ENCODE measurements at places on chromosomes 5 and 9.

GRCh38 chr5:174397206-174397605 lies 327.2 kb upstream of the MSX2 start:
- no peak for DNase-seq

GRCh38 chr9:31637265-31637664 lies 747.2 kb upstream of the ACO1 start:
- DNase-seq, result no peak

DNA sequence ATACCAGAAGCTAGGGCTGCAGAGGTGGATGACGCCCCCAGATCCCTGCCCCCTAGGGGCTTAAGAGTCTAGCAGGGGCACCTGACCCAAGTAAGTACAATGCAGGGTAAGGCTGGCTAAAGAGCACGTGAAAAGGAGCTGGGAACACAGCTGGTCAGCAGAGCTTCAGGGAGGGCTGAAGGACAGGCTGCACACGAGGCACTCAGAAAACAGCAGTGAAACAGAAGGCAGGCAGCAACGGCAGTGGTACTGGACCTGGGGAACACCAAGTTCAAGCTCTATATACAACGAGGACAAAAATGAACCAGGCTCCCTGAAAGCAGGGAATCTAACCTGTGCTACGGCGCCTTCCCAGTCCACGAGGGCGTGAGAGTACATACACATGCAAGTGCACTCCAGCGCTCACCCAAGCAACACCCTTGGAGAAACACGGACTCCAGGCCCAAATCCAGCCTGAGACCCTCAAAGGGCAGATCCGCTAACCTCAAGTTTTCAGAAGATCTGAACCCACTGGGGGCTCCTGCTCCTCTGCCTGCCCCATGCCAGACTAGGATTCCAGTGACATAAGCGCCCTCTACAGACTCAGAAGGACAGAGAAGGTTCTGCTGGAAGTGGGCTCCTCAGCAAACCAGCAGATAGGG lies 57.4 kb downstream of the PSMB7 start:
- no peak for DNase-seq

- no peak for DNase-seq
Observed at GRCh38 chr5:17218353-17219005, 1.0 kb downstream of the BASP1 start.

DNA sequence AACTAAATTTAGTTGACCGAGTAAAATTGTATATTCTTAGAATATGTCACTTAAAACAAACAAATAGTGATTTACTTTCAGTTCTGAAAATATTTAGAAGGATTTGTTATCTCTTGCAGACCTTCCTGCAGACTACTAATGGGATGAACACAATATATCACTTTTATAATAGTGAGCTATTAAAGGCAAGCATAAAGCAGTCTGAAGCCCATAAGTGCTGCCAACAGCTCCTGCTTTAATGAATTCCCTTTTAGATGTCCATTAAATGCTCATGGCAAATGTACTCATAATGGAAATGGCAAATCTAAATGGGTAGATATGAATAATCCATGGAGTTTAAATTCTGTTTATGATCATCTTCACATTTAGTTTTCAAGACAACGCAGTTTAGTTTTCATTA lies 170.2 kb downstream of the RANBP17 start:
- no peak for DNase-seq

DNA sequence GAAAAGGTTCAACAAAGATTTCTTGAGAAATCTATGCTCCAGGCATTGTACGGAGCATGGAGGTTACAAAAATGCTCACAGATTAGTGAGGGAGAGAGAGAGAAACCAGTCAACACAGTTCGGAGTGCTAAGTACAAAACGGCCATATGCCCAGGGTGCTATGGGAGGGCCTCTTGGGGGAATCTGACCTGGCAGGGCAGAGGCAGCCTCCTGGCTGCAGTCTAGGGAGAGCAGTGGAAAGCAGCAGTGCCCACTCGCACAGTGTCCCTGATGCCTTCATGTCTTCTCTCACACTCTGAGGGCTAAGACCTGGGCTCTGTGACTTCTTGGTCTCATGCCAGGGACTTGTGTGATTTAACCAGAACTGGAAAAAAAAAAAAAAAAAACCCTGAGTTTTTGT lies 29.8 kb upstream of the SMC5 start:
- DNase-seq, result no peak

DNA sequence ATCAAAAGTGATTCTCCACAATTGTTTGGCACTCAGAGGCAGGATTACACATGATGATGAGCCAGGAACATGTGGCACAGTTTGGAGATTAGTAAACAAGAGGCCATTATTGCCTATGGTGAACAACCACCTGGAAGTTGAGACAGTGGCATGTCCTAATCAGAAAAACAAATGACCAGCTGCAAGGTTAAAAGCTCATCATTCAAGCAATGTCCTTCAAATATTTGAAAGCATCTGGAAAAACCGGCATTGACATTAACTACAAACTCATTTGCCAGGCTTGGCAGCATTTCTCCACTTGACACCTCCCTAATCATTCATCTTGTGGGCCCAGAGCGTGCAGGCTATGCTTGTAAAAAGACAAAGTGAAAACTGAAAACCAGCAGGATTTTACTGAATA lies 80.6 kb upstream of the MEGF10 start:
- DNase-seq, result no peak

DNA sequence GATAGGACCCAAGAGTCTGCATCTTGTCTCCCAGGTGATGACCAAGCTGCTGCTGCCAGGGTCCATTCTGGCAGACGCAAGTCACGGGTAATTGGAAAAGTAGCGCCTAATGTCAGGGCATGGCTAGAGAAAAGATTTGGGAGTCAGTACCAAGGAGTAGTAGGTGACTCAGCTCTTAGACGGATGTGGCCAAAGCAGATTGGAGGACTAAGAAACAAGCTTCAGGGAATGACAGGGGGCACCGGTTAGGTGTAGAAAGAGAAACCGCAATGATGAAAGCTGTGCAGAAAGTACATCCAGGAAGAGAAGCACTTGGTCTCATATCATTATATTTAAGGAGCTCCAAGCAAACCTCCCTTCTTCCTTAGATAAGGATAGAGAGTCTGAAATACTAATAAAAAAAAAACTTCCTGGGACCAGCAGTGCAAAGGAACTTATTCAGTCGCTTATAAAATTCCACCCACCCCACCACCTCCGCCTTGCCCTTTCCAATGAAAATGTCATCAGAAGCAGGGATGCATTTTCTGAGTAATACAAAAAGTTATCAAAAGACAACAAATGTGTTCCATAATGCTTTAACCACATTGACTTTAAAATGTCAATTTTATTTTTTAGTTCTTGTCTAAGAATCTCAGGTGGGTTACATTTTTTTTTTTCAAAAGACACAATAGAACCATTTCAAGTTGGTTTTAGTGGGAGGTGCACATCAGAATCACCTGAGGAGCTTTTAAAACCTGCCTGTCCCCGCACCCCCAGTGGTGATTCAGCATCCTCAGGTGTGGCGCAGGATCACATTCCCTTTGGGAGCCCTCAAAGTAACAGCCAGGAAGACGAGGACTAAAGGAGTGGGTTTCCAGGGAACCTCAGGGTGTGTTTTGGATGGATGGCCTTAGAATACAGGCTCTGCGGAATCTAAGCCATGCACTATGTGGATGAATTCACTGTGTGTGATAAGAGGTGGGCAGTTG lies 31.2 kb downstream of the PTPN3 start:
- DNase-seq, result no peak

DNA sequence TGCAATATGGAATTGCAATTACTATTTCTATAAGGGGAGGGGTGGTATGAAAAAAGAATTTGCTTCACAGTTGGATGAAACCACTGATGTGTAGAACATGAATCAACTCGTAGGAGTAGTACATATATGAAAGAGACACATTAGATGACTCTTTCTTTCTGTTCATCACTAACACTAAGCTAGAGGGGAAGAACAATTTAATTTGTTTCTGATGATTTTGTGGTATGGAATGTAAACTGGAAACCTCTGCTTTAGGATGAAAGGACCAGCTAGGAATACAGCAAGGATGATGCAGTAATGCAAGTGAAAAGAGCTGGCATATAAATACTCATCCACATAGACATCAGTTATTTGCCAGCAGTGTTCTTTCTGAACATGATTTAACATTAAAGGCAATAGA lies 113.4 kb downstream of the PAPPA start:
- DNase-seq, result no peak

DNA sequence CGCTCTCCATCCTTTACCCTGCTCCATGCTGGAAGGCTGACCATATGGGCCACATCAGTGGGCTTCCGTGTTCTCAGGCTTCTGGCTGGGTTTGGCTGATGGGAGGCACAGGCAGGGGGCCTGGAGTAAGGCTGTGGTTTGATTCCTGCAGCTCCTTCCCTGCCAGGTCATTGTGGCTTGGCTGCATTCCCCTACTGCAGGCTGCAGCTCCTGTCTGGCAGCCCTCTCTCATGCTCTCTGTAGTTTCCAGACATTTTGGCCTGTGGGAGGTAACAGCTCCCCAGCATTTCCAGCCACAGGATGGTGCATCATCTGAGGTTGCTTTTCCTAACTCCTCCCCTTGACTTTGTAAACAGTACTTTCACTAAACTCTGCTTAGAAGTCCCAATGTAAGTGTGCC lies 102.0 kb upstream of the PTPN3 start:
- no peak for DNase-seq

- DNase-seq, result no peak
Observed at GRCh38 chr9:18618862-18619261, 144.9 kb downstream of the ADAMTSL1 start.

GRCh38 chr9:37528652-37529471 lies 43.1 kb downstream of the POLR1E start:
- DNase-seq, result peak; percentile 91

GRCh38 chr5:134948911-134949310 lies 18.8 kb upstream of the CATSPER3 start:
- no peak for DNase-seq

DNA sequence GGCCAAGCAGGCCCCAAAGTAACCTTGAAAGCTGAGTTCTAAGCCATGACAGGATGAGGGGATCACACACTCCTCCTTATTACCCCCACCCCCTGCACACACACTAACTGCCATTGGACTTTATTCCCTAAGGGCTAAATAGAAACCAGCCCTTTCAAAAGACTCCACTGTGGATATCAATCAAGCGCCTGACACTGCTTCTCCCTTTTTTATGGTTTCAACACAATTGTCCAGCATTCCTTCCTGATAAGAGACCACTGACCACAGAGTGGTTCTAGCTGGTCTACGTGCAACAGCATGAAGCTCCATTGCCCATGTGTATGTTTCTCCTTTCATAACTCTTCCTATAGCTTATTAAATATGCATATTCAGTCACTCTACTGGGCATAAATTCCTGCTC lies 34.7 kb downstream of the PAEP start:
- DNase-seq, result no peak

DNA sequence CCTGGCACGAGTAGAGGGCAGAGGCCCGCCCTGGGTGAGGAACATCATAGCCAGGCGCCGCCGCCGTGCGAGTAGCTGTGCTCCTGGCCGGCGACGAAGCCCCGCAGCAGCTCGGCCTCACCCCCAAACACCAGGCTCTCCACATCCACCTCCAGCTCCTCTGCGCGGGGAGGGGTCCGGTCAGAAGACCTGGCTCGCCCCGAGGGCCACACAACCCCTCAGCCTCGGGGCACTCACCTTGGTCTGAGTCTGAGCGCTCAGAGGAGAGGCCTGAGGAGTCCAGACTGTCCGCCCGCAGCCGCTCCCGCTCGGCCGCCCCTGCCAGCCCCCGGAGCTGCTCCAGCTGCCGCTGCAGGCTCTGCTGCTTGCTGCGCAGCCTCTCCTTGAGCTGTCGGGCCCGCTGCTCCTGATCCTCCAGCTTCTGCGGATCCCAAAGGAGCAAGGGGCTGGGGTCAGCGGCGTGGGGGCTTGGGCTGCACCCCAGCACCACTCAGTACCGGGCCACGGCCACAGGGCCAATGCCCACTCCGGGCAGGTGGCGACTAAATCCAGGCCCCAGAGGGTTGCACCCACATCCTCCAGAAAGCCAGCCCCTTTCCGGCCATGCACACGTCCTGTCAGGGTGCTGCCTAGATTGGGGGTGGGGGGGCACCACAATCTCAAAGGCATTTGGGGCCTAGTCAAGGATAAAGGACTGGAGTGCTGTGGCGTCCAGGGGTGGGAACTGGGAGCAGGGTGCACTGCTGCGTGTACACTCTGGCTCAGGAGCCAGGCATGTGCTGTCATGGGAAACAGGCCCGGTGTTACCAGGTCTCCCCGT lies 3.9 kb downstream of the MXD3 start:
- DNase-seq, result no peak

GRCh38 chr5:140575309-140575708 lies 10.7 kb downstream of the SLC35A4 start:
- DNase-seq, result no peak

DNA sequence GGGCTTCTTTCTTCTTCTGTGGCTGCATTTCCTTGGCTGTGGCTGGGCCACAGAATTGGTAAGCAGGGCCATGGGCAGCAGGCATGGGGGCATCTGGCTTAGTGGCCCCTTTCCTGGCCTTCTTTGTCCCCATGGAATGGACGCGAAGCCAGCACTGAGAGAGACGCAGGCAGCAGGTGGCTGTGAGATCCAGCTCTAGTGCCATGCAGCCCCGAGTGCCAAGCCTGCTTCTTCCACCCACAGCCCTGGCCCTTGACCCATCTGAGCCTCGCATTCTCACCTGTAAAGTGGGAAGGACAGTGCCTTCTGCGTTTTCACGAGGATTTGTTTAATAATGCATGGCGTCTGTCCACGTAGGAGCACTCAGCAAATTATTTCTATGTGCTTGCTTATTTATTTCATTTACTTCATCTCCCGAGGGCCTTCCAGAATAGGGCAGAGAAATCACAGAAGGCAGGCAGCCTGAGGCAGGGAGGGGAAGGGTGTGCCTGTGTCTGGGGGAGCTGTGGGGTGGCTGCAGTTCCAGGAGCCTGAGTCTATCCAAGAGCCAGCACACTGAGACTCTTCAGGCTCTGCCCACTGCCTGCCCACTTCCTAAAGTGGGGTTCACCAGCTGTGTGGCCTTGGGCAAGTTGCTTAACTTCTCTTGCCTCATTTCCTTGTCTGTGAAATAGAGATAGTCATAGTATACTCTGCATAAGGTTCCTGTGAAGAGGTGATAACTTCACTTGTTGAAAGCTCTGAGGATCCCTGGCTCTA lies 55.2 kb downstream of the NTNG2 start:
- no peak for DNase-seq

DNA sequence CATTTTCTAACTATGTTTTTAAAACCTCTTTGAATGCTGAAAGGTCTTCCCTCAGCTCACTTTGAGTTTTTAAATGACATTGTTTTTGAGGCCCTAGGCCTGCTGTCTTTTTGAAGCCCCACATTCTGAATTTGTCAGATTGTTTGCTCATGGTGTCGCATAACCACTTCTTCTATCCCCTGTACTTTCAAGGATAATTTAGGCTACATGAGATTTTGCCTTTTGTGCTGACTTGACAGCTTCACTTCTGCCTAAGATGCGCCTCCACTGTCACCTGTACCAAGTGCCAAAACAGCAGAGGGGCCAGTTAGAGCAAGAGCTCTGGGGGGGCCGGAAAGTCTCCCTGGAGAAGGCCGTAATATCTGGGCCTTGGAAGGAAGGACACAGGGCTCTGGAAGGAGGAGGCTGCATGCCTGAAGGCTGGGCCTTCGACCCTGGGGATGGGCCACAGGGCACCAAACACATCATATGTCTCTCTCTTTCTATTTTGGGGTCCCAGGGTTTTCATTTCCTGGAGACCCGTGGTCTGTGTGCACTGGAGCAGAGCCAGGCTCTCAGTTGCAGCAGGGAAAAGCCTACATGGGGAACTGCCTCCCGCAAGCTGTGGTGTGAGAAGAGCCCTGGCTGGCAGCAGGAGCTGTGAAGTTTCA lies 49.1 kb downstream of the NDST1 start:
- DNase-seq, result peak; percentile 39
